ENCODE measurements at places on chromosomes 2 and 18. TPM values are rescaled to one million over a fixed set of nuclear protein-coding genes. Genes with fewer than 3 reads are reported as not detected.
A peak's percentile ranks its signal among the peaks of the same experiment; 100 is the strongest.

Gene INPP1
- 11.9 TPM for total RNA-seq

- H3K27me3 ChIP-seq = no peaks in the 10 kb centered on the region
- H3K36me3 ChIP-seq = no peaks in the 10 kb centered on the region
- DNase-seq = no peak
- H3K4me3 ChIP-seq = no peak overlapping the region
Measured at GRCh38 chr2:144496092-144496976, 23.6 kb downstream of the ZEB2 start.

DNA sequence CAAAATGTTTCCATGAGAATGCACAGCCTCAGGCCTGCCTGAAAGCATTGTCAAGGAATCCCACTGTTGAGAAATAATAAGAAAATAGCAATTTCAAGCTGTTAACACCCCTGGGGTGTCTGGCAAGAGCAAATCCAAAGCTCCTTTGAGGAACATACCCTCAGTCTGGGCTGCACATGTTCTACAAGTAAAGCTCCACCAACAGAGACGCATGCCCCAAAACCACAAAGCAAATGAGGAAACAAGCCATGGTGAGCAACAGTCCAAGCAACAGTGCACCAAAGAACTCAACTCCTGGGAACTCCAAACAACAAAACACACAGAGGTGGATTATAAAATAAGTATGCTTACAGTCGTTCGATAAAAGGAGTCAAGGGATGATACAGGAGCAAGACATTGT, 40.3 kb downstream of the CYP27C1 start:
- DNase-seq = no peak
- H3K36me3 ChIP-seq = no peaks in the 10 kb centered on the region
- H3K27ac ChIP-seq = no peak overlapping the region
- H3K27me3 ChIP-seq = no peaks in the 10 kb centered on the region

DNA sequence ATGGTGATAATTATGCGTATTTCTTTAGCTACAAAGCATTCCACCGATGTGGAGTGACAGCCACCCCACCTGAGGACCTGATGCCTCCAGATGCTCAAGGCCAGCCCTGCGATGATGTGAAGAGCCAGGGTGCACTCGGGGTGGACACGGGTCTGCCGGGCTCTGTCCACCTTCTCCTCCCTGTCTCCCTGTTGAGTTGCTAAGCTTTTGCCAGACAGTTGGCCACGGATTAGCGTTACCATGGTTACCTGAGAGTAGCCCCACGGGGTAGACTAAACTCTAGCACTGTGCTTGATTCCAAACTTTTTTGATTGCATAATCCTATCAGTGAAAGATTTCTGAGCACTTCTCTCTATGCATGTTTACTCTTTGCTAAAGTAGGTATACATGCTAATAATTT, 86.2 kb downstream of the SMIM21 start:
- H3K27ac ChIP-seq = no peak overlapping the region

DNA sequence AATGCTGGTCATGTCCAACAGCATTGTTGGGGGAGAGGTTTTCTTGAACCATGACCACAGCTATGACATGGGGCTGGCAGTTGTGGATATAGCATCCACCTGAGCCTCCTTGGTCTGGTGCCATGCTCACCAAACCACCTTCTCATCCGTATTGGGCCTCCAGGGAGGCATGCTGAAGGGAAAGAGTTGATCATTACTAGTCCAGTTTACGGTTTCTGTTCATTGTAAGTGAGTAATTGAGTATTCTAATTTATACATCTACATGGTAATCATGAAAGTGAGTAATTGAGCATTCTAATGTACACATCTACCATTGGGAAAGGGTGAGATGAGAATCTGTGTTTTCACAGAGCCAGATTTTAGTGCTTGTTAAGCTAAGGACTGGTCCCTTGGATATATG, 6.8 kb downstream of the TMEM87B start:
- no peak for DNase-seq
- peaks cover 1% of the 10 kb centered on the region for H3K4me1 ChIP-seq
- no peak overlapping the region for H3K27ac ChIP-seq
- H3K36me3 ChIP-seq = peaks cover 2% of the 10 kb centered on the region
- H3K4me3 ChIP-seq = no peak overlapping the region

Gene PSMA8
- 0.14 TPM for total RNA-seq

Gene DSC1
- not detected for total RNA-seq

Gene GLI2
- 0.08 TPM for total RNA-seq

Gene CD8B2
- total RNA-seq = under 0.01 TPM

Gene UGT1A4
- total RNA-seq = 136 TPM

DNA sequence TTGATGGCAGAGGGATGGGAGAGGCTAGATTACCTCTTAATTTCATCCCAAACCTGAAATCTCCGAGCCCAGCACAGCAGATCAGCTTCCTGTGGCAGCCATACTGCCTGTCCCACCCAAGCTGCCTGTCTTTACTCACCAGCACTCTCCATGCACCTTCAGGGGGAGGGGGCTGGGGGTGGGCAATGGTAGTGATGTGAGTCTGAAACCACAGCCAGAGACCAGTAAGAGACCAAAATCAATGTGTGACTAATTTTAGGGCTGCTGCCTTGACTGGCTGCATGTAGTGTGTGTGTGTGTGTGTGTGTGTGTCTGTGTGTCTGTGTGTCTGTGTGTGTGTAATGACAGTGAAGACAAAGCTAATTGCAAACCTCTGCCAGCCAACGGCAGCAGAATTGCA, 11.7 kb upstream of the TEX261 start:
- no peaks in the 10 kb centered on the region for H3K4me1 ChIP-seq
- no peaks in the 10 kb centered on the region for H3K36me3 ChIP-seq
- DNase-seq = no peak
- H3K27me3 ChIP-seq = no peaks in the 10 kb centered on the region

- H3K4me1 ChIP-seq = peaks cover 33% of the 10 kb centered on the region
- no peaks in the 10 kb centered on the region for H3K27me3 ChIP-seq
- no peaks in the 10 kb centered on the region for H3K36me3 ChIP-seq
Measured at GRCh38 chr2:28336982-28337627, 55.6 kb upstream of the FOSL2 start.

- H3K27me3 ChIP-seq = no peaks in the 10 kb centered on the region
- no peaks in the 10 kb centered on the region for H3K4me1 ChIP-seq
- H3K27ac ChIP-seq = no peak overlapping the region
- no peak for DNase-seq
Measured at GRCh38 chr18:13257361-13257980, 38.9 kb downstream of the LDLRAD4 start.

- H3K27me3 ChIP-seq = no peaks in the 10 kb centered on the region
- DNase-seq = no peak
- no peak overlapping the region for H3K27ac ChIP-seq
- no peaks in the 10 kb centered on the region for H3K4me1 ChIP-seq
- no peaks in the 10 kb centered on the region for H3K36me3 ChIP-seq
- H3K4me3 ChIP-seq = peak overlapping the region; percentile 26
Measured at GRCh38 chr2:57396355-57397098, 650.1 kb upstream of the VRK2 start.

- no peak overlapping the region for H3K27ac ChIP-seq
- H3K4me1 ChIP-seq = peaks cover 35% of the 10 kb centered on the region
- no peaks in the 10 kb centered on the region for H3K36me3 ChIP-seq
- no peaks in the 10 kb centered on the region for H3K27me3 ChIP-seq
- no peak for DNase-seq
Measured at GRCh38 chr2:159151198-159152127, 135.0 kb downstream of the WDSUB1 start.

DNA sequence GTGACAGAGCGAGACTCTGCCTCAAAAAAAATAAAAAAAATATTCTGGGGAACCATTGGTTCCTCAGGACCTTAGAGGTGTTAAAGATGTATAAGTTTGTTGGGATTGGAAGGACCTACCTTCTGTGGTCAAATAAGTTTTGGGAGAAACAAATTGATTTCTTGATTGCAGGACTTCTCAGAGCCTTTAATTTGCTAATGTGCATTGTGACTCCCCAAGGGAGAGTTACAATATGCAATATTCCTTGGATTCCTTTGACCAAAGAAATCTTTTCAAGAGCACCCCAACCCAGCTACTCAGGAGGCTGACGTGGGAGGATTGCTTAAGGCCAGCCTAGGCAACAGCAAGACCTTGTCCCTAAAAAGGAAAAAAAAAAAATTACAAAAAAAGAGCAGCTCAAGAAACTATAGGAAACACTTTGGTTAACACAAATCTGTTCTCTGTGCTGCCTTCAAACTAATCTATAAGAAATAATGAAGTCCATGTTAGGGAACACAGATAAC, 6.5 kb downstream of the NAGK start:
- DNase-seq = no peak
- no peaks in the 10 kb centered on the region for H3K27me3 ChIP-seq
- H3K4me1 ChIP-seq = peaks cover 11% of the 10 kb centered on the region
- H3K36me3 ChIP-seq = peaks cover 7% of the 10 kb centered on the region

Gene MC5R
- total RNA-seq = not detected

DNA sequence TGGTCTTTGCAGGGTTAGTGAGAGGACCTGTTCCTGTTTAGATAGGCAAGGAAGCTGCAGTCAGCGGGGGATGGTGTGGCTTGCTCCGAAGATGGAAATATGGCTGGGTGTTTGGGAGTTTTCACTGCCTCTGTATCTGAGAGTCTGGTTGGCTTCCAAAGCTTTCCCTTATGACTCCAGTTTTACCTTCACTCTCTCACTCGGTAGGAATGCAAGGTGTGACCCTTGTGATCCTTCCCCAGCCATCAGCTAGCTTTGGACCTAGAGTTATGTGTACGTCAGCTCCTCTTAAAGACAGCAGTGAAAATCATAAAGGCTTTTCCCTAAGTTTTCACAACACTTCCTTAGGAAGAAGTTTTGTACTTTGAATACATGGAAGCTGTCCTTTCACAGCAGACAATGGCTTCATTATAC, 35.5 kb upstream of the TMEM87B start:
- no peak overlapping the region for H3K4me3 ChIP-seq
- no peaks in the 10 kb centered on the region for H3K4me1 ChIP-seq

Gene KCNIP3
- 0.65 TPM for total RNA-seq

Gene NEUROD1
- total RNA-seq = not detected

Gene INPP5D
- total RNA-seq = 8.9 TPM

- H3K36me3 ChIP-seq = no peaks in the 10 kb centered on the region
- no peak overlapping the region for H3K27ac ChIP-seq
- no peak overlapping the region for H3K4me3 ChIP-seq
- no peaks in the 10 kb centered on the region for H3K27me3 ChIP-seq
Measured at GRCh38 chr2:44433895-44434294, 72.1 kb downstream of the CAMKMT start.

GRCh38 chr2:47897883-47898731, 8.2 kb downstream of the FBXO11 start:
- H3K4me3 ChIP-seq = no peak overlapping the region
- peaks cover 11% of the 10 kb centered on the region for H3K4me1 ChIP-seq
- no peaks in the 10 kb centered on the region for H3K36me3 ChIP-seq
- DNase-seq = no peak
- H3K27ac ChIP-seq = no peak overlapping the region

Gene FEV
- not detected for total RNA-seq

Gene NEU2
- total RNA-seq = not detected

- H3K4me1 ChIP-seq = peaks cover 4% of the 10 kb centered on the region
- no peak overlapping the region for H3K27ac ChIP-seq
- DNase-seq = no peak
Measured at GRCh38 chr2:39377226-39377939, 59.7 kb downstream of the MAP4K3 start.

- H3K4me3 ChIP-seq = no peak overlapping the region
- H3K27ac ChIP-seq = no peak overlapping the region
- H3K4me1 ChIP-seq = no peaks in the 10 kb centered on the region
- no peak for DNase-seq
- no peaks in the 10 kb centered on the region for H3K36me3 ChIP-seq
Measured at GRCh38 chr18:10197097-10197496, 257.3 kb upstream of the APCDD1 start.

DNA sequence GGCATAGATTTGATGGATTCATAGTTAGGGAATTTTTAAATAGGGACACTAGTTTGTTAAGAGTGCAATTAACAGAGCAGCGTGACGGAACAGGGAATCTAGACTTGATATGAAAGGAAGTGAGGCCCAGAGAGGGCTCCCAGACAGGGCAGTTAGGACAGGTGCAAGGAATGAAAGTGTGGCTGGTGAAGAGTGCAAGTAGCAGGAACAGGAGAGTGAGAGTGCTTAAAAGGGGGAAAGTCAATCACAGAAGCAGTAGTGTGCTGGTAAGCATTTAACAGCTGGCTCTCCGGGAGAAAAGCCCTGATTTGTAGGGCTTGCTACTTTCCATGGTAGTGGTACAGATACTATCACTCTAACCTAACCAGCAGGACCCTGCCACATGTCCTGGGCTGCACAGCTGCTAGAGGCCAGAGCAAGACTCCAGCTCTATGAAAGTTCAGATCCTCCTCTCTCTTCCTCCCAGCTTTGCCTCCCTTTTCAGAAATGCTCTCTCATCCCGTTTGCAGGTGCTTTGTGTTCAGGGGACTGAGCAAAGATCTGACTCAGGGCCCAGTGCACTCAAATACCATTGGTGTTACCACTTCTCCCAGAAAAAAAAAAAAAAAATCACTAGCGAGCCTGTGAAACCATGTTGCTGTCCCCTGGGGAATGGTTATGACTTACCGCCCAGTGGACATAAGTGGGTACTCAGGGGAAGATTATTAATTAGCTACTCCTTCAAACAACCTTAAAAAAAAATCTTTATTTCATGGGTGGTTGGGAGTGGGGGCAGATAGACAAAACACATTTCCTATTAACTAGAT, 18.1 kb upstream of the GCFC2 start:
- no peaks in the 10 kb centered on the region for H3K4me1 ChIP-seq
- no peak overlapping the region for H3K27ac ChIP-seq
- no peaks in the 10 kb centered on the region for H3K27me3 ChIP-seq
- no peak overlapping the region for H3K4me3 ChIP-seq
- DNase-seq = no peak

GRCh38 chr2:153189091-153189888, 289.3 kb downstream of the RPRM start:
- no peaks in the 10 kb centered on the region for H3K36me3 ChIP-seq
- H3K4me3 ChIP-seq = no peak overlapping the region
- H3K4me1 ChIP-seq = no peaks in the 10 kb centered on the region
- no peak for DNase-seq
- no peaks in the 10 kb centered on the region for H3K27me3 ChIP-seq

- no peak overlapping the region for H3K4me3 ChIP-seq
- H3K27me3 ChIP-seq = no peaks in the 10 kb centered on the region
- no peaks in the 10 kb centered on the region for H3K4me1 ChIP-seq
- no peaks in the 10 kb centered on the region for H3K36me3 ChIP-seq
- no peak overlapping the region for H3K27ac ChIP-seq
- no peak for DNase-seq
Measured at GRCh38 chr2:41832218-41832617, 215.6 kb upstream of the PKDCC start.

- peaks cover 50% of the 10 kb centered on the region for H3K4me1 ChIP-seq
- H3K27me3 ChIP-seq = no peaks in the 10 kb centered on the region
- no peak for DNase-seq
- peak overlapping the region; percentile 83 for H3K27ac ChIP-seq
- H3K4me3 ChIP-seq = no peak overlapping the region
Measured at GRCh38 chr2:157839162-157839801, 36.8 kb downstream of the ACVR1 start.

- H3K4me3 ChIP-seq = no peak overlapping the region
- no peaks in the 10 kb centered on the region for H3K27me3 ChIP-seq
- no peak for DNase-seq
- no peaks in the 10 kb centered on the region for H3K36me3 ChIP-seq
- peaks cover 43% of the 10 kb centered on the region for H3K4me1 ChIP-seq
Measured at GRCh38 chr18:12015416-12016062, 34.2 kb downstream of the IMPA2 start.

Gene LIMS3
- 3.7 TPM for total RNA-seq

Gene ITPRID2
- total RNA-seq = 65.3 TPM
